CD4-positive, alpha-beta T cell treated with Interleukin-12 subunit alpha and Interleukin-12 subunit beta, for 1 hour (primary cell): ENCODE measurements at places on chromosomes 11 and 22.

- no peak for DNase-seq
These were observed 67.8 kb upstream of the CSNK2A3 start for GRCh38 chr11:11420899-11421285.

- DNase-seq = no peak
These were observed 38.7 kb upstream of the NARS2 start for GRCh38 chr11:78613378-78613813.

DNA sequence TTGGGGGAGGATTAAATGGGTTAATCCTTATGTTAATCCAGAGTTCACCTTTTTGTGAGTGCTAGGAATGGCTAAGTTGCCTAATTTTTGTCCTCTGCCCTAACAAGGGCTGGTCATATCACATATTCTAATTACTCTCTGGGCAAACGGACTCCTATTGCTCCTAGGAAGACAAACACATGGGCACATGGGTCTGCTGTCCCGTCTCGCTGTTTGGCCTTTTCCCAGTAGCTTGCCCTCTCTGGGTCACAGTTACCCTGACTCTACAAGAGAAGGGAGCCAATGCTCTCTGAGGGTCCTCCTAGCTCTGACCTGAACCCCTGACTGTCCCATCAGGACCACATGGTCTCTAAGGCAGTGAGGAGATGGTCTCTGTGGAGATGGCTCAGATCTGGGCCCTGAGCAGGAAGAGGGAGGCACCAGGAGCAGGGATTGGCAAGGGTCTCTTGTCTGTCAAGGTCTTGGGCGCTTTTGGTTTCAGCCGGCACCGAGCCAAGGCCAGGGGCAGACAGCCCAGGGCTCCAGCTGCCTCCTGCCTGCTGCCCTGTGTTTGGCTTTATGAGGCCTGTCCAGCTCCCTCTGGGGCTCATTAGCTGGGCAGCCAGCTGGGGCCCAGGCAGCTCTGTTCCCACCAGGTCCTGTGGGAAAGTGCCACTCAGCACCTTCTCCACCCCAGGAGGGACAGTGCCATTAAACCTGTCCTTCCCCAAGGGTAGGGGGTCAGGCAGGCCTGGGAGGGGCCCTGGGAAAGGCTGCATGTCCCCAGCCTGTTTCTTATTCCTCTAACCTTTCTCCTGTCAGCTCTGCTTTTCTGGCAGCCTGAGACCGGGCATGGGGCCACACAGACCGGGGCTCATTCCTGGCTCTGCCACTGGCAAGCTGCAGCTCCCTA lies 559.9 kb downstream of the MN1 start:
- no peak for DNase-seq

DNA sequence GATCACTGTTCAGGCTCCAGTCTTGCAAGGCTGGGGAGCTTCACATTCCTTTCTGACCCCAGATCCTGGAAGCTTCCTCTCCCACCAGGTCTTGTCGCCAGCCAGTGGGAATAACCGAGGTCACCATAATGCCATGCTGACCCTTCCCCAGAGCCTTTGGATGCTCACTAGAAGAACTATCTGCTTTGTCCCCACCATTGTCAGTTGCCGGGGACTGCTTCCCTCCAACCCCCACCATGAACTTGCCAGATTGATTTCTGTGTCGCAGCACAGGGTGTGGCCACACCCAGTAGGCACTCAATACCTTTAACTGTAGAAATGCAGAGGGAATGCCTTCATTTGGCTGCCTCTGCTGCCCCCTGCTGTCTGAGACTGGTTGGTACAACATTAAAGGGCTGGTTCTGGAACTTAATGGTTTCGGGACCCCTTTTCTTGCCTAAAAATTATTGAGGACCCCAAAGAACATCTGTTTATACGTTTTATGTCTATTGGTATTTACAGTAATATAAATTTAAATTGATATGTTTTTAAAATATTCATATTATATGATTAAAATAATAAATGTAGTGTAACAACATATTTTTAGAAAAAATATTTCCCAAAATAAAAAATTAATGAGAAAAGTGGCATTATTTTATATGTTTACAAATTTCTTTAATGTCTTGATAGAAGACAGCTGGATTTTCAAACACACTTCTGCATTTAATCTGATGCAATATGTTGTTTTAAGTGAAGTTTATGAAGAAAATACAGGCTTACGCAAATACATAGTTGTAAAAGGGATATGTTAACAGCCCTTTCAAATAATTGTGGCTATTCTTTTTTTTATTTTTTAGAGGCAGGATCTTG lies 6.7 kb upstream of the GDPD5 start:
- DNase-seq = peak; percentile 85

GRCh38 chr11:69483691-69484426 lies 2.4 kb downstream of the LINC01488 start:
- no peak for DNase-seq

GRCh38 chr22:38870312-38870741 lies 1.7 kb downstream of the CBX6 start:
- peak; percentile 88 for DNase-seq

DNA sequence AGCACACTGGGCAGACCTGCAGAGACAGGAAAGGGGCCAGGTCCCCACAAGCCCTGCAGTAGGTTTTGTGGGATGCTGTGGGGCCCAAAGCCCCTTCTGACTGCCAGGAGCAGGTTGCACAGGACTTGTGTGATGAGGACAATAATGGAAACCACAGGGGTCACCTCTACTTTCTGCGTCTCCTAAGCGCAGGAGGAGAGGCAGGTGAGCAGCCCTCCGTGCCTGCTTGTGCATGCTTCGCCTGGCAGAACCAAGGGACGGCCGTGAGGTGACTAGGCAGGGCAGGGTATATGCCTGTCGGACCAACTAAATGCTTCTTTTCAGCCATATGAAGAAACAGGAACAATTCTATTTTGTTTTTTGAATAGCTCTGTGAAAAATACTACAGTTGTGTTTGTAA lies 77.9 kb upstream of the PITPNB start:
- DNase-seq = no peak

DNA sequence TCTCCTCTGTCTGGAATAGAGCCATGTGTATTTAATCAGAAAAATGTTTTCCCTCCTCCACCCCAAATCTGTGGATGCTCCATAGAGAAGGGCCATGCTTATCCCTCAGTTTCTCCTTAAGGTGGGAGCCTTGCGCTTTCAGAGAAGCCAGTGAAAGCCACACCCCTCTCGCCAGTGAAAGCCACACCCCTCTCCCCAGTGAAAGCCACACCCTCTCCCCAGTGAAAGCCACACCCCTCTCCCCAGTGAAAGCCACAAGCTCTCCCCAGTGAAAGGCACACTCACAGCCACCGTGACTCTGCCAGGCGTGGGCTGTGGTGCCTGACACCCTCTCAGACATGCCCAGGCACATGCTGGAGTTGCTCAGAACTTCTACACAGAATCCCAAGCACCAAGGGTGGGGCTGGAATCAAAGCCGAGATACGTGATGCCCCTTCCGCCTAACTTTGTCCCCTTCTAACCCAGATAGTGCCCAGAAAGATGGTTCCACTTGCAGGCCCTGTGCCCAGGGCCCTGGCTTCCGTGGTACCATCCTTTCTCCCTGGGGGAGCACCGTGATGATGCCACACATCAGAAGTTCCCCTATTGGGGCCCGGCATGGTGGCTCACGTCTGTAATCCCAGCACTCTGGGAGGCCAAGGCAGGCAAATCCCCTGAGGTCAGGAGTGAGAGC lies 16.5 kb upstream of the PRR5 start:
- peak; percentile 90 for DNase-seq

DNA sequence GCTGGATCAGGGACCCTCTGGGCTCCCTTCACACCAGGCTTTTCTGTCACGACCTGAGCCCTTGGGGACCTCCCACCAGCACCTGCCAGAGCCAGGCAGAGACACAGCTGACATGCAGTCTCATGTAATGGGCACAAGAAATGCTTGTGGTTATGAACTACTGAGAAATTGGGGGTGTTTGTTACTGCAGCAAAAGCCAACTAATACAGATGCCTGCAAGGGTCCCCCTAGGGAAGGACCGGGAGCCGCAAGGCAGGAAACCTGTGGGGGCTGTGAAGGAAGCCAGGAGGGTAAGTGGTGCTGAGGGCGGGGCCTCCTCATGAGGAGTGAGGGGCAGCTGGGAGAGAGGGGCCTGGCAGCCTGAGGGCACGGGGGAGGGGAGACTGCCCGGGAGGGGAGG lies 16.6 kb downstream of the WNT11 start:
- DNase-seq = no peak

DNA sequence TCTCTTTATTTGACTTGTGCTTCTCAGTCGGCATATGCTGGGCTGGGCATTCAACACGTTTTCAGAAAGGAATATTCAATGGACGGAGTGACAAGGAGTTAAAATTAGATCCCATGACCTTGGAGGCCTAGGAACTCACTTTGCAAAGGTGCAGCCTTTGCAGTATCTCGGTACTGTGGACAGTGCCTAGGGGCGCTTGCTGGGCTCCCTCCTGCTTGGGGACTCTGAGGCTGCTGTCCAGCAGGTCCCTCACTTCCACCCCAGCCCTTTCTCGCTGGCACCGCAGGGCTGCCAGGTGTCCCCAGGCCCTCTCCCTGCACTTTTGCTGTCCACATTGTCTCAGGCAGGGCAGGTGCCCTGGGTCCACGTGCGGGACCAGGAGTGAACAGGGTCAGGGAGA lies 255.5 kb upstream of the B3GAT1 start:
- no peak for DNase-seq

- DNase-seq = no peak
These were observed 6.6 kb downstream of the PRODH start for GRCh38 chr22:18929459-18929858.

DNA sequence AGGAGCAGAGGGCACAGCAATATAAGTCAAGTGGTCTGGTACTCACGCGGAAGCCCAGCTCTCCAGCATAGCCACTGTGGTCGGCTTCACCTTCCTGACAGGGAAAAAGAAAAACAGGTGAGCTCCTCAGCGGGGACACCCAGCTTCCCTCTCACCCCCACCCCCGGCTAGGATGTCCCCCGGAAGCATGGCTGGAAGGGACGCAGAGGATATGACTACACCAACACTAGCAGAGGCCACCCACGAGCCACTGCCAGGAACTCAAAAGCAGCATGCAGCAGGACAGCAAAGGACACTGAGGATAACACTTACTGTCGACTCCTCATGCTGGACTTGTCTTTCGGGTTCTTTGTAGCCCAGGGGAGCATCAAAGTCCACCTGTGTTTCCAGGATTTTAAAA lies 9.0 kb upstream of the C22orf39 start:
- no peak for DNase-seq

DNA sequence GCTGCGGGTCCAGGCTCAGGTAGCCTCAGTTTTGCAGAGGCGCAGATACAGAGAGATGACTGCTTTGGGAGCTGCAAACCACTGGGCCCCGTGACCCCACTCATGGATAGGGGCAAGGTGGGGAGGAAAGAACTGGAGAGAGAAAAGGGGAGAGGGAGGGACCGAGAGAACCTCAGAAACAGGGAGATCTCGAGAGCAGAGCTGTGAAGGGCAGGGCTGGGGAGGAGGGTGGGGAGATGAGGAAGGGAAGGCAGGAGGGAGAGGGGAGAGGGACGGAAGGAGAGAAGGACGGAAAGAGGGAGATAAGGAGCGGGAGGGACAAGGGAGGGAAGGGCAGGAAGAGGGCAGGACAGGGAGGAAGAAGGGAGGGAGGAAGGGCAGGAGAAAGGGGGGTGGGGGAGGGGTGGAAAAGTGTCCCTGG lies 46.3 kb downstream of the IGLL1 start:
- no peak for DNase-seq

GRCh38 chr11:67640758-67641337 lies 1.3 kb upstream of the TBX10 start:
- no peak for DNase-seq

GRCh38 chr11:47374720-47375019 lies 3.7 kb downstream of the SPI1 start:
- no peak for DNase-seq

GRCh38 chr11:93737904-93738612 lies 3.2 kb downstream of the TAF1D start:
- DNase-seq = peak; percentile 39

DNA sequence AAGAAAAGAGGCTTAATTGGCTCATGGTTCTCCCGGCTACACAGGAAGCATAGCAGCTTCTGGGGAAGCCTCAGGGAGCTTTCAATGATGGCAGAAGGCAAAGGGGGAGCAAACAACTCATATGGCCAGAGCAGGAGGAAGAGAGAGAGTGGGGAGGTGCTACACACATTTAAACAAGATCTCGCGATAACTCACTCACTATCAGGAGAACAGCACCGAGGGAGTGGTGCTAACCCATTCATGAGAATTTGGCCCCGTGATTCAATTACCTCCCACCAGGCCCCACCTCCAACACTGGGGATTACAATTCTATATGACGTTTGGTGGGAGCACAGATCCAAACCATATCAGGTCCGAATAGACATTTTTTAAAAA lies 41.7 kb upstream of the APLNR start:
- DNase-seq = no peak

GRCh38 chr11:125463590-125464269 lies 32.3 kb downstream of the FEZ1 start:
- DNase-seq = no peak

GRCh38 chr11:130512662-130513061 lies 64.2 kb downstream of the ADAMTS15 start:
- DNase-seq = no peak

GRCh38 chr11:45366619-45367190 lies 80.6 kb upstream of the SYT13 start:
- no peak for DNase-seq

DNA sequence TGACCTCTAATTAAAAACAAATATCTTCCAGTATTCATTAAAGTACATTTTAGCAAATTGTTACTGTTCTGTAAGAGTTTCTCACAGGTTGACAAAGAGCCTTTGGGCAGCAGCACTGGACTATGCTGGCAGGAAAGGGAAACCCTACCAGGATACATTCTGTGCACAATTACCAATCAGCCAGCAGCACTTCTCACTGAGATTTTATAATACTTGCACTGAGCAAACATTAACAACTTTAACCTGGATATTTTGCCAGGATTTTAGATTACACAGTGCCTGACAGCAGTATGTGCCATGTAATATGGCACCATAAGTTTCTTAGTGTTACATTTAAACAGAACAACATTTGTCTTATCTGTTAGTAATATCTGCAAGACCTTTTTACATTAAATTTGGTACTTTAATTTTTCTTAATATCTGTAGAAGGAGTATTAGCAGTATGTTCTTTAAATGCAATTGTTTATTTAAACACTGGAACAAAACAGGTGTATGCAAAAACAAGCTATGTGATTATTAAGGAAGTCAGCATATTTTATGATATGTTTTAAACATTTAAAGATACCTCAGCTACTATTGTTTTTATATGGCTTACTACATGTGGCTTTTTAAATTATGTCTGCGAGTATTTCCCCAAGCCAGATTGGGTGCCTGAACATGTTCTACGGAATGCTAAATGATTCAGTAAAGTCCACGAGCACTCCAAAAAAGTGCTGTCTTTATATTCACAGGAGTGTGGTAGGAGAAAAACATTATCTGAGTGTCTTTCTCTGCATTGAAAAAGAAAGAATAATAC lies 699.0 kb upstream of the LUZP2 start:
- no peak for DNase-seq

GRCh38 chr22:23285734-23286133 lies 105.4 kb downstream of the BCR start:
- DNase-seq = no peak

GRCh38 chr11:119262668-119263351 lies 54.1 kb downstream of the MCAM start:
- DNase-seq = peak; percentile 43

GRCh38 chr11:113715882-113716625 lies 9.9 kb upstream of the TMPRSS5 start:
- DNase-seq = no peak

- no peak for DNase-seq
These were observed 5.0 kb downstream of the CYB561A3 start for GRCh38 chr11:61356706-61357105.
